ENCODE measurements at places on chromosomes 3 and 15.

DNA sequence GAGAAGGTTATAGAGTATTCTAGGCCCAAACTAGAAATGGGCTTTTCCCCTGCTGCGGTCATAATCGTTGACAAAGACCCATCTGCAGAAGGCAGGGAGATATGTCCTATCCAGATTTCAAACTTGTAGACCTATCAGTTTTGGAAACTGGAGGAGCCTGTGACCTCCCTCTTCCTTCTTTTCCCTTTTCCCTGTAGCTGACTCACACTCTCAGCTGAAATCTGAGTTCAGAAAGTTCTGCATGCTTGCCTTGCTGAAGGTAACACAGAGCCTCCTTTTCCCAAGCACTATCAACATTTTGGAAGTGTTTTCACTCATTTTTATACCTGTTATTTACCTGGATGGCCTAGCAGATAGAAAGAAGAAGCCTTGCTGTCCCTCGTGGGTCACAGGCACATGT lies 59.1 kb upstream of the PSMD6 start:
- no peak for DNase-seq

- DNase-seq = no peak
These were observed 148.8 kb downstream of the TPRA1 start for GRCh38 chr3:127441764-127442163.

DNA sequence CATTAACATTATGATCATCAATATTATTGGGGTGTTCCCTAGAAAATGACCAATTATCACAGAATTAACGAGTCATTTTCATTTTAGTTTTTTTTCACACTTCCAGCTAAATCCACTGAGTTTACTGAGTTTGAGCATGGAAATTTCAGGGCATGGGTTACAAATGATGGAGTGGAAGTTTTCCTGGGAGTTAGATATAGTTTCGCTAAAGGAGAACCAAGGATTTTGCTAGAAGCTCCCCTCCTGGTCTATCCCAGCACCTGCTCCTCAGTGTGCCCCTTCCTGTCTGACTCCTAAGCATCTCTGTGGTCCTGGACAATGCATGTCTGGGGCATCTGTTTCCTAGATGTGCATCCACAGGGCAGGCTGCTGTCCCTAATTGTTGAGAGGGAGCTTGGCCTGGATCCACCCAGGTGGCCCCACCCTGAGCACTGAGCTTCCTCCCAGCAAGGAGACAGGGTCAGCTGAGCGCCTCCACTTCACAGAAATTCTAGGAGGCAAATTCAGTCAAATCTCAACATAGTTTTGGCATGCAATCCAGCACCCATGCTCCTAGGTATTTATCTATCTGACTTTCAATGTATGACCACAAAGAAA lies 102.3 kb upstream of the GOLGA6L6 start:
- no peak for DNase-seq

DNA sequence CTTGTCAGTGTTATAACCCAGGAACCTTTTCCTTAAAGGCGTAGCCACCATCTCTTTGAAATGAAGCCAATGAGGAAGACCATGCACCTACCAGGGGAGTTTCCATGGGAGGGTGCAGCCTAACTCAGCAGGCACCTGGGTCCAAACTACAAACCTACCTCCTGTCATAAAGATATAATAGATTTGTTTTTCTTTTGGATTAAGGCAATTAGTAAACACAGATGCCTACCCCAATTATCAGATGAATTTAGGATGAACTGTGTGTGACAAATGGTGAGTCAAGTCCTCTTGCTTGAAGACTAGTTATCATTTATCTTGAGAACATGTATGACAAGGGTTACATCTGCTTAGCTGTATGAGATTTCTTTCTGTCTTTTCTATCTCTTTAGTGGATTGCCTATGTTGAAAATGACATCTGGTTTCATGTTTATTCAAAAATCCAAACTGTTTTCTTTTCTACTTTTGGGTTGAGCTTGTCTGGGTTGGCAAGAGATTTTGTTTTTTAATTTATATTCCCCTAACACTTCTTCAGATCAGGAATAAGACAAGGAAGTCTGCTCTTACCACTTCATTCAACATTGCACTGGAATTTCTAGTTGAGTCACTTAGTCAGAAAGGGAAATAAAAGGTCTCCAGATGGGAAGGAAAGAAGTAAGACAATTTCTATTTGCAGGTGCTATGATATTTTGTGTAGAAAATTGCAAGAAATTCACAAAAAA lies 149.9 kb downstream of the NEK10 start:
- no peak for DNase-seq

- no peak for DNase-seq
These were observed 180.5 kb downstream of the RSL24D1 start for GRCh38 chr15:55016225-55016624.

DNA sequence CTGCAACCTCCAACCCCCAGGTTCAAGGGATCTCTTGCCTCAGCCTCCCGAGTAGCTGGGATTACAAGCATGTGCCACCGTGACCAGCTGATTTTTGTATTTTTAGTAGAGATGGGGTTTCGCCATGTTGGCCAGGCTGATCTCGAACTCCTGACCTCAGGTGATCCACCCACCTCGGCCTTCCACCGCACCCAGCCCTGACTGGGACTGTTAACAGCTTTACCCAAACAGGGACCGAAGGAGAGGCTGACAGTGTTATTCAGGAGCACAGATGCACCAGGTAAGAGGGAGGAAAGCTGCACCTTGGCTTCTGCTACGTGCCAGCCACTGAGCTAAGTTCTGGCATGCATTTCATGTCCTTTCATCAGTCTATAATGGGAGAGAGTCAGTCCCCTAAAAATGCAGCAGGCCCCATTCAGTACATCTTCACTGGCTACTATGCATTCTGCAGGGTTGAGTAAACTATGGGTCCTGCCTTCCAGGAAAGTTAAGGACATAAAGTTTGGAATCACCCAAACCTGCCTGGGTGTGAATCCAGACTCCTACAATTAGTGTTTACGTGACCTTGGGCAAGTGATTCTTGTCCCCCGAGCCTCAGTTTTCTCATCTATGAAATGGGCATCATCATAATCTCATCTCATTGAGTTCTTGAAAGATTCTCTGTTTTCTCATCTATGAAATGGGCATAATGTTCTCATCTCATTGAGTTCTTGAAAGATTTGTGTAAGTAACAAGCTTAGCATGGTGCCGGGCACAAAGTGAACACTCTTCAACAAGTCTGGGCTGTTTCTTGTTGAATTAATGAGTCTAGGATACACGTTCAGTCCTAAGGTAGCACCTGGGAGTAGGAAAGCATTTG lies 82.2 kb downstream of the CPN2 start:
- DNase-seq = no peak

GRCh38 chr3:62567097-62568021 lies 194.0 kb upstream of the FEZF2 start:
- DNase-seq = no peak

DNA sequence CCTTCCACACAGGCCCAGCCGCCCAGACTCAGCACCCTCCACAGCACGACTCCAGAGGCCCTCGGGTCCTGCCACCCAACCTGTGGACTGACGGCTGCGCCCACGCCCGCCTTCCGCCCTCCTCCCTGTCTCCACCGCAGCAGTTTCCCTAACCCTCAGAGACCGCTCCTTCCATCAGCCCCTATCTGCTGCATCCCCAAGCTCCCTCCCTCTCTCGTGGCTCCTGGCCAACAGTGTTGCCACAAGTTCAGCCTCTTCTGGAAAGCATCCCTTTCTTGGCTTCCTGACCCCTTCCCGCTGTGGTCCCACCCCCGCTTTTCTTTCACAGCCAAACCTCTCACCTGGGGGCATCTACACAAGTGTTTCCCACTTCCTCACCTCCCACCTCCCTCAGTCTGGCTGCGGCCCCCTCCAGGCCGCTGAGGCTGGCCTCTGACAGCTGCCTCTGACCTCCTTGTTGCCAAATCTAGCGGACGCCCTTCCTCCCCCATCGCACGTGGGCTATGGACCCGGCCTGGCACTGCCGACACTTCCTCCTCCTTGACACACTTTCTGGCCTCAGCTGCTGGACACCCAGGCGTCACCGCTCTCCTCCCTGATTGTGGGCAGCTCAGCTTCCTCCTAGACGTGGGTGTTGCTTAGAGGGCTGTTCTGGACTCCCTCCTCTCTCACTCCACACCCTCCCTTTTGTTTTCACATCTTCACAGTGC lies 168.8 kb upstream of the TLE3 start:
- DNase-seq = no peak

- DNase-seq = no peak
These were observed 300.5 kb upstream of the MME start for GRCh38 chr3:154779571-154779970.
